ENCODE measurements at places on chromosomes 7 and 10.

- DNase-seq, result no peak
Observed at GRCh38 chr7:32074787-32075585, 4.8 kb upstream of the PDE1C start.

GRCh38 chr7:66205741-66206090, 582 bp downstream of the TPST1 start:
- no peak for DNase-seq

- no peak for DNase-seq
Observed at GRCh38 chr10:107687701-107688100, 523.2 kb upstream of the SORCS1 start.

GRCh38 chr7:116706668-116707126, 34.7 kb downstream of the MET start:
- DNase-seq, result no peak

- no peak for DNase-seq
Observed at GRCh38 chr10:120387326-120387725, 69.7 kb upstream of the PLPP4 start.
